ENCODE measurements at places on chromosomes 6 and 20.
A peak's percentile ranks its signal among the peaks of the same experiment; 100 is the strongest.

- no peak for DNase-seq
These were observed 5.4 kb downstream of the SYS1 start for GRCh38 chr20:45368221-45368980.

GRCh38 chr20:45254383-45255262 lies at the start of gene SLPI:
Gene SLPI, minus strand, starts transcription at chr20:45254564. Its CDS starts 21 bp downstream, at chr20:45254543.
- no peak for DNase-seq

DNA sequence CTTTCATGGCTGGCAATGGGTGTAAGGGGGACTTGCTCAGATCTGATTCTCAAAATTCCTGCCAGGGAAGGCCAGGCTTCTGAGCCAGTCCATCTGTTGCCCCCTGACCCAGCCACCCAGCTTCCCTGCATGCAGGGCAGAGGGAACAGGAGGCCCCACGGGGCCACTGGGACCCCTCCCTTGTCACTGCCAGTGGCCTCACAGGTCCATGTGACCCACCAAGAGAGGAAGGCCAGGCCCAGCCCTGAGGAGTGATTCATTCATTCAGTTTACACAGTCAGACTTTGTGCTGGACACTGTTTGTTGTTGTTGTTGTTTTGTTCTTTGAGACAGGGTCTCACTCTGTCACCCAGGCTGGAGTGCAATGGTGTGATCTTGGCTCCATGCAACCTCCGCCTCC lies 39.5 kb downstream of the UBE2V1 start:
- no peak for DNase-seq

- DNase-seq: no peak
These were observed 22.2 kb downstream of the FKBP1A start for GRCh38 chr20:1370548-1371110.

GRCh38 chr6:48419992-48420391 lies 309.0 kb upstream of the PTCHD4 start:
- DNase-seq: no peak

DNA sequence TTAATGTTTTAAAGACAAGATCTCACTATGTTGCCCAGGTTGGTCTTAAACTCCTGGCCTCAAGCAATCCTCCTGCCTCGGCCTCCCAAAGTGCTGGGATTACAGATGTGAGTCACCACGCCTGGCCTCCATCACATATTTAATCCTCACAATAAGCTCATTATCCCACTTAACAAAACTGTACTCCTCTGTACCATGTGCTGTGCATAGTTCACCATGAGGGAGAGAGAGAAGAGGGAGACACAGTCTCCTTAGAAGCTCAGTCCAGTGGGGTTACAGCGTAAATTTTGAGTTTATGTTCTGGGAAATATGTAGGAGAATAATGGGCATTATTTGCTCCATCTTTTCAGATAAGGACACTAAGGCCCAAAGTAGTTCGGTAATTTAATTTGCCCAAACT lies 7.9 kb upstream of the CPNE5 start:
- DNase-seq: no peak

DNA sequence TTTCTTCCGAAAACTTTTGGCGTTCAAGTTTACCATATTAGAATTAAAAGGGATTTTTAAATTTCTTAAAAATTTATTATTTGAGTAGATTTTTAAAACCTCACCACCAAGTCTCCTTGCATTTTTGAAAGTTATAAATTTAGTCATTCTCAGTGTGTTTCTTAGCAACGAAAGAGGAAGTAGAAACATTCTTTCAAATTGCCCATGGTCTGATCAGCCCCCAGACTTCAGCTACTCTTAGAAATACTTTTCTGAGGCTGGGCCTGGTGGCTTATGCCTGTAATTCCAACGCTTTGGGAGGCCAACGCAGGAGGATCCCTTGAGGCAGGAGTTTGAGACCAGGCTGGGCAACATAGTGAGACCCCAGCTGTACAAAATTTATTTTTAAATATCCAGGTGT lies 15.1 kb upstream of the RTF2 start:
- DNase-seq: no peak

- DNase-seq: no peak
These were observed 25.5 kb upstream of the ADTRP start for GRCh38 chr6:11804135-11804534.

- no peak for DNase-seq
These were observed 1.4 kb downstream of the PHF20 start for GRCh38 chr20:35773154-35773751.

- DNase-seq: no peak
These were observed 97.6 kb downstream of the CD164 start for GRCh38 chr6:109284675-109285074.

- no peak for DNase-seq
These were observed 1.7 kb downstream of the ZUP1 start for GRCh38 chr6:116666869-116667268.

GRCh38 chr6:139584599-139584998 lies 210.2 kb upstream of the CITED2 start:
- no peak for DNase-seq

DNA sequence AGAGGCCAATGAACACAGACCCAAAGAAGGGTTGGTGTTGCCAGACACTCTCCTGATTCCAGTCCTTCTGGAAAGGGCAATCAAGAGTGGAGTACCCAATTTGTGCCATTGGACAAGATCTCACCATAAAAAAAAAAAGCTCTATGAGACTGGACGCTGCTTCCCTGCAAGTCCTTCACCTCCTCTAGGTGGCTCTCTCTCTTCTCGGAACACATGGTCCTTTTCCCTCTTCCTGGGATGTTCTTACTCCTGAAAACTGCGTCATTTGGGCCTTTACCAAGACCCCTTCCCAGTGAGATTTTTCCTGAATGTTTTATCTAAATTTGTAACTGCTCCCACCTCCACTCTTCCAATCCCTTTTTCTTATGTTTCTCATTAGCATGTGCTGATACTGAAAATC lies 280.8 kb downstream of the FOXA2 start:
- no peak for DNase-seq

GRCh38 chr6:153591159-153591558 lies 447.9 kb upstream of the OPRM1 start:
- no peak for DNase-seq

DNA sequence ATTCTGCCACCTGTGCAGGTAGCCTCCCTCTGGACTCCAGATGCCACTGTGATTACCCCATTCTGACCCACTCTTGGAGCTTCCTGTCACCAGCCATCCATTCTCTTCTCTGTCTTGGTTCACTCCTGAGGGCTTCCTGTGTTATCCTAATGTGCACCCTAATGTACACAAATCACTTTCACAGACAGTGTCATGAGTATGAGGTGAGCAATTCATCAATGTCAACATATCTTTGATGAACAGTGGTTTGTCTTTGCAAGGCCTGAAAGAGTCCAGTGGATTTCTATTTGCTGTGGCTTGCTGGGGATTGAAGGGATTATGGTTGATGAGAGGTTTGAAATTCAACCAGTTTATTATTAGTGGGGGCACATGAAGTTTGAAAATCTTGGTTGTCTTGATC lies 63.8 kb upstream of the EEF1E1 start:
- DNase-seq: no peak

GRCh38 chr6:25998379-25998778 lies 35.8 kb downstream of the TRIM38 start:
- no peak for DNase-seq

- no peak for DNase-seq
These were observed 240.5 kb downstream of the FARS2 start for GRCh38 chr6:5501837-5502236.

GRCh38 chr6:45990162-45990561 lies 25.5 kb downstream of the CLIC5 start:
- no peak for DNase-seq

DNA sequence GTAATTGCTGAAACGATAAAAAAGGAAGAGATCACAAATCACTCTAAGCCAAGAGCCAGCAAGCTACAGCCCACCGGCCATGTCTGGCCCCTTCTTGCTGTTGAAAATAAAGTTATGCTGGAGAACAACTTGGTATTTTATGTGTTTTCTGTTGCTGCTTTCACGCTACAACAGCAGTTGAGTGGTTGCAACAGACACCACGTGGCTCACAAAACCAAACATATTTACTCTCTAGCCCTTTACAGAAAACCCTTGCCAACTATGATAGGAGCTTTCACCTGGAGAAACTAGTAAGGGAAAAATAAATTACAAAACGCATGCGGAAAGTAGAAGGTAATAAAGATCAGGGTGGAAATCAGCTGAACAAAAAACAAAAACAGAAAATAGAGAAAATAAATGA lies 41.1 kb upstream of the SLCO4A1 start:
- DNase-seq: no peak

DNA sequence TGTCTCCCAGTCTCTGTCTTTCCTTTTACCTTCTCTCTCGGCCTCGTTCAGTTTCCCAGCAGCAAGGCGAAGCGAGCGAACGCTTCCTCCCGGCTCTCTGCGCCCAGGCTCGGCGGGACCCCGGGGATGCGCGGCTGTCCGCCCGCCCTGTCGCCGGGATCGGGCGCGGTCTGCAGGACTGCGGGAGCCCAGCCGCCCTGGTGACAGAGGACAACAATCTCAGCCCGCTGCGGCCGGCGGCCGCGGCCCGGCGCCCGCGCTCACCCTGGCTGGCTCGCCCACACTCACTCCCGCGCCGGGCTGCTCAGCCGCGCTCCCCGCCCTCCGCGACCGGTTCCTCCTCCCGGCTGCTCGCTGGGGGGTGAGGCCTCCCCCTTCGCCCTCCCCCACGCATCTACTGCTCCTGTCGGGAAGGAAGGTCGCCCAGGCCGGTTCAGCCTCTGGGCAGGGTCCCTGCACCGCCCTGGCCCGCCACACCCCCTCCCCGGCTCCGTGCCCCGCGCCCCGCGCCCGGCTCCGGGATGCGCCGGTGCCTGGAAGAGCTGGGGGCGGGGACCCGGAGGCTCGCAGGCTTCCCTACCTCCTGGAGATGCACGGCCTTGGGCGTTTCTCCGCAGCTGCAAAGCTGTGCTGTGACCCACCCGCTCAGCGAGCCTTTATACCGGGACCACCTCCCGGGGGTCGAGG lies 410 bp downstream of the SYNE1 start:
- DNase-seq: no peak

DNA sequence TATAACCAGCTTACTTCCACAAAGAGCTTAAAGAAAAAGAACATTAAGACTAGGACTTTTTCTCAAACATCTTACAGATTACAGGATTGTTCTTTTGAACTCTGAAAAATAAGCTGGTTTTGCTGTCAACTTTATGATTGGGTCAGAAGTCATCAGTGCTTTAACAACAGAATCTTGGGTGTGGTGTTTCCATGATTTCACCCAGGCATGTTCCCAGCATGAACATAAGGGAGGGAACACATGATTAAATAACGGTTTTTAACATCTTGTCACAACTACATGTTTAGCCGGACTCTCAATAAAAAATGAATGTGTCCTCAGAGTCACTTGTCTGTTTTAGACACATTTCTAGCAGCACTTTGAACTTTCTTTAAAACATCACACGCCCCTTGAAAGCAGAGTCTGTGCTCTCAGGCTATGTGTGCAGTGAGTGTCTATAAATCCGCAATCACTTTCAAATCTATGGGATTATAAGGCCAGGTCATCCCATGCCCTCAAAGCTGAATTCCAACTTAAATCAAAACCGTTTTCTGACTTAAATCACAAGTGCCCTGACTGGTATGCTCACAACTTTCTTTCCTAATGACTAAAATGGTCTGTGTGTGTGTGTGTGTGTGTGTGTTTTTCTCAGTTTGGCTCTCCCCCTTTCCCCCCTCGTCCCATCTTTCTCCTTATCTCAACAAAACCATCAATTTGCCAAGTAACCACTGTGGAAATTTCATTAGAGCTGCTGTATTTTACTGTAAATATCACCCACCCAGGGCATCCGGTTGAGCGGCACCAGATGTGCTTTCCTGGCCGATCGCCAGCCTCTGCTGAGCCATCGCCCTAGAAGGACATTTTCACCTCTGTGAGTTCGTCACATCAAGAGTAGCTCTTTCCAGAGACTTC lies 216.8 kb upstream of the DTNBP1 start:
- DNase-seq: no peak

GRCh38 chr6:105526225-105526872 lies 123.5 kb upstream of the PREP start:
- no peak for DNase-seq

GRCh38 chr6:14396826-14397517 lies 279.4 kb downstream of the CD83 start:
- DNase-seq: no peak

DNA sequence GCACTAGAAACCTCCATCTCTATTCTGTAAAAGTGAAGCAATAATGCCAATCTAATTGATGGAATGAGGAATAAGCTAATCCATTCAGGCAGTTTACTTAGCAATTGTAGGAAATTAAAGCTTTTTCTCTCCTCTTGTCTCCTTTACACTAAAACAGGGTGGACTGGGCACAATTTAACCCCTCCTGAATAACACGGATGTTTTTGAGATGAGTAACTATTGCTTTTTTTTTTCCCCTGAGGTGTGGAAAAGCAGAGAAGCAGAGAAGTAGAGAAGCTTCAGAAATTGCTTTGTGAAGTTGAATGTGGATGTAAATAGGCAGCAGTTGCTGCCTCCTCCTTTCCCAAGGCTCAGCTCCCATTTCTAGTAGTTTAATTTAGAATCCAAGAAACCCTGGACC lies 40.0 kb upstream of the GCNT2 start:
- no peak for DNase-seq

DNA sequence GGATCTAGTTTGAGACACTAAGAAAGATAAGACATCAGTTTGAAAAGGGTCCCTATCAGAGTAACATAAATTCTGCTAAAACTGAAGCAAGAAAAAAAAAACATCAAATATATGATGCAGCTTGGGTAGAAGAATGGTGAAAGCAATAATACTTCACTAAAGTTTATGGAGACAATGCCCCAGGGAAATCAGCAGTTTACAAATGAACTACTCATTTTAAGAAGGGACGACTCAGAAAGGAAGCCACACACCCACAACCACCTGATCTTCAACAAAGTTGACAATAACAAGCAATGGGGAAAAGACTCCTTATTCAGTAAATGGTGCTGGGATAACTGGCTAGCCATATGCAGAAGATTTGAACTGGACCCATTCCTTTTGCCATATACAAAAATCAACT lies 143.5 kb downstream of the TPBG start:
- DNase-seq: no peak

- no peak for DNase-seq
These were observed 39.9 kb downstream of the RPRD1B start for GRCh38 chr20:38073307-38074071.

GRCh38 chr6:1916334-1917070 lies 306.8 kb downstream of the FOXC1 start:
- no peak for DNase-seq

- DNase-seq: peak; percentile 48
These were observed 663 bp downstream of the FYN start for GRCh38 chr6:111872401-111873177.

GRCh38 chr6:84976526-84977362 lies 212.3 kb upstream of the TBX18 start:
- DNase-seq: no peak

DNA sequence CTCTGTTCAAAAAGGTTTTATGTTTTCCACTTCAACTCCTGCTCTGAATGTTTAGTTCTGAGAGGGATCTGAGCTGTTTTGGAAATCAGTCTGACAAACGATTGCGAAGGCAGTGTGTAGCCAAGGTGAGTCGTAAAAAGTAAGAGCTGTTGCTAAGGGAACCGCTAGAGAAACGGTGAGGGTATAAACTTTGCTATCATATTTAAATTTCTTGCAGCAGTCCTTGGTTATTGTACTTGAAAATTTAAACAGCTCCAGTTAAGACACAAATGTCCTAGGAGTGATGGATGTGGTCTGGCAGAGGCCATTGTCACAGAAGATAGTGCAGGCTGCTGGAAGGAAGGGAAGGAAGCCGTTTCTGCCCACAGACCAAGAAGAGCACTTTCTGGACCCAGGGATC lies 64.9 kb upstream of the CITED2 start:
- no peak for DNase-seq

Data from occipital lobe (tissue), 3 donors.